Pons (tissue), 1 donor: ENCODE measurements at places on chromosomes 12 and 14.

GRCh38 chr12:10722905-10723746 is at the start of gene YBX3:
Gene YBX3, minus strand, starts transcription at chr12:10723323. Its CDS starts 212 bp downstream, at chr12:10723111.
- DNase-seq = peak; percentile 48

GRCh38 chr12:28489246-28489645 is 299.0 kb downstream of the CCDC91 start:
- DNase-seq = no peak

- no peak for DNase-seq
Observed at GRCh38 chr12:130559806-130560205, 156.3 kb downstream of the RIMBP2 start.

GRCh38 chr12:57027805-57028153 is 11.4 kb upstream of the TAC3 start:
- DNase-seq = no peak

DNA sequence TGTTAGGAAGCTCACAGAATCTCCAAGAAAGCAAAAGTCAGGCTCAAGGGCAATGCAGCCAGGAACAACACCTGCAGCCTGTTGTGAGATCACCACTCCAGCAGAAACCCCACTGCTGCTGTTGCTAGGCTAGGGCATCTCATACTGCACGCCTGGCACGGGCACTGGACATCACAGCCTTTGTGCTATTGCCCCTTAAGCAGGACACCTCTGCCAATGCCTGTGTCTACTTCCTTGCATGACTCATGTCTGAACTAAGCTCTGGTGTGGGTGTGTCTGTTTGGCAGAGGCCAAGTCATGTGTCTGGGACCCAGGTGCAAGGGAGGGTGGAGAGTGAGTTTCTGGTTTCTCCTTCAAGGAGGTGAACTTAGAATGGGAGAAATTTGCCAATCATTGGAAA is 10.0 kb upstream of the DDX47 start:
- DNase-seq = peak; percentile 65

- no peak for DNase-seq
Observed at GRCh38 chr12:87201598-87201997, 827.6 kb downstream of the C12orf50 start.

GRCh38 chr12:11822081-11822834 is 172.8 kb downstream of the ETV6 start:
- no peak for DNase-seq

GRCh38 chr12:121246893-121247557 is 37.1 kb downstream of the P2RX4 start:
- no peak for DNase-seq

- no peak for DNase-seq
Observed at GRCh38 chr12:9509464-9510161, 98.1 kb downstream of the KLRB1 start.

DNA sequence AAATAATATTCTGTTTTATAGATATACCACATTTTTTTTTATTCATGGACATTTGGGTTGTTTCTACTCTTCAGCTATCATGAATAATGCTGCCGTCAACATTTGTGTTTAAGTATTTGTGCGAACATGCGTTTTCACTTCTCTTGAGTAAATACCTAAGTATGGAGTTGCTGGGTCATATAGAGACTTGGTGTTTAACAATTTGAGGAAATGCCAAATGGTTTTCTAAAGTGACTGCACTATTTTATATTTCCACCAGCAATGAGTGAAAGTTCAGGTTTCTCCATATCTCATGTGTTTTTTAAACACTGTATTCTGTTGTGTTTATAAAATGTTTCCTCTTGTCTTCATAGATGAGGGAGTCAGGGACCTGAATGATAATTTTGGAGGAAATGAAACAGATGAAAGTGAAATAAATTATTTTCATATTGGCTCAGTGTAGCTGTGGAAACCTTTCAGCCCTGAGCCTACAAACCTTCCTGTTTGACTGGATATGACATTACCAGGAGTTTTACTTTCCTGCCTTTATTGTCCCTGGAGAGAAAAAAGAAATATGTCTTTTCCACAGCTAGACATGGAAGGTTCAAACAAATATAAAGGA is 26.3 kb downstream of the DAAM1 start:
- peak; percentile 5 for DNase-seq

- peak; percentile 97 for DNase-seq
Observed at GRCh38 chr12:116708826-116709756, 28.8 kb downstream of the SPRING1 start.

- no peak for DNase-seq
Observed at GRCh38 chr14:90281756-90282155, 25.4 kb downstream of the PSMC1 start.

DNA sequence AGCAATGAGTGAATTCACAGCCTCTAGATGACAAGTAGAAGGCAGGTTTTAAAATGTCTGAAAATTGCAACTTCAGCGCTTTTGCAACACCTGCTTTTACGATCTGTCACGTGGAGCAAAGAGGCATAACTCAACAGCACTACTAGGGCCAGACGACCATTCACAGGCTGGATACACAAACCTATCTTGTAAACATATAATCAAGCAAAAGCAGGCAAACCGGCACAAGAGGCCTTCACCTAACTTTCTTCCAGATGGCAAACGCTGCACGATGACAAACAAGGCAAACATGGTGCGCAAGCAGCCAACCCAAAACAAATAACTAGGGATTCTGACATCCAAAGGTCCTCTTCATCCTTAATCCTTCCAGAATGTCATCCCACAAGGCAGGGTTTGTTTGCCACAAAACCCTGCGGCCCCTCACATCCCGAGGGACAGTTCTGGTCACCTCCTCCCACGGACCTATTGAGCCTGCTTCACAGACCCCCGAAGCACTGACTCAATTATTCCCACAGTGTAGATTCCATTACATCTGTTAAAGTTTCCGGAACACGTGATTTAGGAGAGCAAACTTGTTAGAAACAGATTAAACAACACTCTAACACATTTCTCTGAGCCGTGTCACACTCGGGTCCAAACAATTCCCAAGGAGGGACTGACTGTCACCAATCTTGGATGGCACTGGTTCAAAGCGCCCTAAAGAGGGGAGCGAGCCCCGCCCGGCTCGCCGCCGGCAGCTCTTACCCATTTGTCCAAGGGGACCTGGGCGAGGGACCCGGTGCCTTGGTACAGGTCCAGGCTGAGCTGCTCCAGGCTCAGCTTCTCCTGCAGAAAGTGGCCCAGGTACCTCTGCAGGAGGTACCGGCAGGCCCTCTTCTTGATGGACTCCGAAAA is 823 bp downstream of the ATG2B start:
- peak; percentile 49 for DNase-seq

DNA sequence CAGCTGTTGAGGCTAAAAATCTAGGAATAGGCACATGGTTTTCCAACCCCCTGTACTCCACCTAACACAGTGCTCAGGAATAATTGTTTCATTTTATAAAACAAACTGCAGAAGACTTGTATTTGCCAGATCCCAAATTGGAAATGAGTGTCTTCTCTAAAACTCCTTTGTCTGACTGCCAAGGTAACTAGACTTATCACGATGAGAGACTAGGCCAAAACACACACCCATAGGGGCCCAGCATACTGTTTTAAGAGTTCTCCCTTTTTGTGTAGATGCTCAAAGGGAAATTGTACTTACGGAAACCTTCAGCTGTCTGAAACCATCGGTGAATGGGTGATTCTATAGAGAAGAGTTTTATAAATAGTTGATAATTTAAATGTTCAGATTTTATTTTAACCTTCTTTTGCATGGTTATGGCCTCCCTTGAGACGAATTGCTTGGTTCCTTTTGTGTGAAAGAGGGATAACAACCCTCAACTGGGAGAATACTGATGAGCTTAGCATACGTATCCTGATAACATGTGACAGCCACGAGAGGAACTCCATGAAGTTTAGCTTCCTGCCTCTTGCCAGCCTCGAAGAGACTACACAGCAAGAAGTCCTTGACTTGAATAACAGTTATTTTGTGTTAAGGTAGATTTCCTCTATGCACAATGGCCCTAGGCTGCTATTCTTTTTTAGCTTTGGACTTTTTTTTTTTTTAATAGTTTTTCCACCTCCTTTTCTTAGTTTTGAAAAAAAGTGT is 103.3 kb downstream of the PELI2 start:
- no peak for DNase-seq

- no peak for DNase-seq
Observed at GRCh38 chr14:99213101-99213500, 58.9 kb downstream of the BCL11B start.

GRCh38 chr14:93240678-93241000 is 33.6 kb downstream of the UBR7 start:
- no peak for DNase-seq

DNA sequence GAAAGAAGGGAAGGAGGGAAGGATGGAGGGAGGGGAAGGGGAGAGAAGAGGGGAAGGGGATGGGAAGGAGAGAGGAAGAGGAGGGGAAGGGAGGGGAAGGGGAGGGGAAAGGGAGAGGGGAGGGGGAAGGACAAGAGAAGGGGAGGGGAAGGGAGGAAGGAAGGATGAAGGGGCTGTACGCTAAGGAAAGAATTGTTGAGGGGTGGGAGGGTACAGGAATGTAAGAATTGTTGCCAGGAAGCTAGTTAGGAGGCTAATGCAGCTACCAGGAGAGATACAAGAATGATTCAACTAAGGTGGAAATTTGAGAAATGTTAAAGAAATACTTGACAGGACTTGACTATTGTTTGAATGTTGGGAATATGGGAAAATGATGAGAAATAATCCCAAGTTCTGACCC is 261.2 kb downstream of the DPF3 start:
- no peak for DNase-seq

GRCh38 chr12:128790221-128790620 is 33.5 kb downstream of the SLC15A4 start:
- no peak for DNase-seq

- no peak for DNase-seq
Observed at GRCh38 chr12:6333029-6333428, 8.8 kb downstream of the TNFRSF1A start.

DNA sequence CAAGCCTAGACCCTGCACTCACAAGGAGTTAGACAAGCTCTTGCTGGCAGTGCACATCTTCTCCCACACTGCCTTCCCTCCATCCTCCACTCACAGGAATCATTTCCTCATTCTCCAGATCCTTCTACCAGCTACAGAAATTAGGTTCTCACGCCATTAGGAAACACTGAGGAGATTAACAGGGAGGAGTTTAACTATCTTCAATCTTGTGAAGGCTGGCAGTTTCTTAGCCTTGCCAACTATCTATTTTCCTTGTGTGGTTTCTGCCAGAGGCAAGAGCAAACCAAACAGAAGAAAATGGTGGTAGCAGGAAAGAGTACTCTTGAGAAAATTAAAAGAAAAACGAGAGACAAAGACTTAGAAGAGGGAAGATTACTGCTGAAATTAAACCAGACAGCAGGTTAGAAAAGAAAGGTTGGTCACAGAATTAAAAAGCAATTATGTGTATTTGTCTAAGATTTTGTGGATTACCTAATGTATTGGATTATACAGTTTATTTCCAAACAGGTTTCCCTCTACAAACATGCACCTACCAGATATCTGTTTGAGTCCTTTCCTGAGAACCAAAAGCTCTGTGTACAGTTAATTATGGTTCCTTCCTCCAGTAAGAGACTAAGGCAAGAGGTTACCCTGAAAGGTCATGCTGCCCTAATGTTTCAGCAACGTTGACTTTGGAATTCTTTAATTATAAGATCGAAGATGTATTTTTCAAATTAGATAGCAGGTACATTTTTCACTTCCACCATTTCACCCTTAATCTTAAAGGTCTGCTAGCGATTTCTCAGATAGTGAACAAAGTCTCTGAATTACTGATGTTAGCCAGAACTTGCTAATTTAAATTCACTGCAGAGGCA is 5.0 kb downstream of the RERG start:
- no peak for DNase-seq

DNA sequence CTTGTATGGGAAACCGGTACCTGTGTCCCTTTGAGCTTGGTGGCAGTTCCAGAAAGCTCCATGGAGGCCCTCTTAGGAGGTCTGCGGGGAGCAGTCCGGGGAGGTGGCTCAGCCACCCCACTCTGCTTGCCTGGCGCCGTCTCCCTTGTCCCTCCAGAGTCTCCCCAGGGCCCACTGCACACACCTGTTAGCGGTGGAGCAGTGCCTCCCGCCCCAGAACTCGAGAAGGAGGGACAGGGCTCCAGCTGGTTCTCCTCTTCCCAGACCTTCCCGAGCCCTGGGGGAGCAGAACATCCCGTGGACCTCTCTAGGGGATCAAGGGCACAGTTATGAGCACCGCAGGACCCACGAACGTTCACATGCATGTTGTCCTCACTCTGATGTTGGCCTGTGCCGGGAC is 10.8 kb downstream of the ASPG start:
- DNase-seq = no peak

DNA sequence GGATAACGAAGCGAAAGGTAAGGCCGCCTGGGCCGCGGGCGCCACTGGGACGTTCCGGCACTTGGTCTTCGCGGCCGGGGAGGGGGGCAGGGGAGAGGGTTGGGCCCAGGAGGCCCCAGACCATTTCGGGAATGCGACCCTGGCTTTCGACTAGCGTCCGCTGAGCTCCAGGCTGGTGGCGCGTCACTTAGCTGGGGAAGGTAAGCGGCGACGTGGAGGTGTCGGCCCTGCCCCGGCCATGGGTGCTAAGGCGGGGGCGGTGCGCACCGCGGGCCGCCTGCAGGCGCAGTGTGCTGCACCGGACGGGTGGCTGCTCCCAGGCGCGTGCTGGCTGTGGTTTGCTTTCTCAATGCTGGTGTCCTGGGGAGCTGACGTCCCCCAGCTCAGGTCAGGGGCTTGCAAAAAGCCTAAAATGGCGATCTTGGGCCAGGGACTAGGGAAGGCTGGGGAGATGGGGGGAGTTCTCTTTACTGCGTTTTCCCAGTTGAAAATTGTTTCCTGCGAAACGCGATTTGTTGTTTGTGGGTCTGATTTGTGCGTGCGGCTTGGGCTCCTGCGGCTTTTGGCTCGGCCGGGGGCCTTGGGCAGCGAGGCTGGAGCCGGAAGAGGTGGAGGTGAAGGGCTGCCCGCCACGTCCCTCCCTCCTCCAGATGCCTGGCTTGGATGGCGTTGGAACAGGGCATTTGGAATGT is 1.2 kb downstream of the HOXC10 start:
- no peak for DNase-seq

- DNase-seq = no peak
Observed at GRCh38 chr12:120199595-120200306, 1.2 kb downstream of the RPLP0 start.

GRCh38 chr12:32423559-32423958 is 24.2 kb downstream of the FGD4 start:
- DNase-seq = no peak

GRCh38 chr14:100750762-100751699 is 24.3 kb downstream of the DLK1 start:
- no peak for DNase-seq

DNA sequence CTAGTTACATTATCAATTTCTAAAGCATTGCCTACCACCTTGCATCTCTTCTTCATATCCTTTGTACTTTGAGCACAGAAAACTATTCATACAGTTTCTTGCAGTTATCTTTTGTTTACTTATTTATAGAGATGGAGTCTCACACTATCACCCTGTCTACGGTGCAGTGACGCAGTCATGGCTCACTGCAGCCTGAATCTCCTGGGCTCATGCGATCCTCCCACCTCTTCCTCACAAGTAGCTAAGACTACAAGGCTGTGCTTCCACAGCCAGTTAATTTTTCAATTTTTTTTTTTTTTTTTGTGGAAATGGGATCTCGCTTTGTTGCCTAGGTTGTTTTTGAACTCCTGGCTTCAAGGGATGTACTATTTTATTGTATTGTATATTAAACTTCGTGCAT is 158.0 kb downstream of the TTC6 start:
- no peak for DNase-seq

- DNase-seq = no peak
Observed at GRCh38 chr12:22692964-22693555, 68.1 kb downstream of the ETNK1 start.
